Astrocyte (in vitro differentiated cells and primary cell): ENCODE measurements at places on chromosomes 5 and 9.

DNA sequence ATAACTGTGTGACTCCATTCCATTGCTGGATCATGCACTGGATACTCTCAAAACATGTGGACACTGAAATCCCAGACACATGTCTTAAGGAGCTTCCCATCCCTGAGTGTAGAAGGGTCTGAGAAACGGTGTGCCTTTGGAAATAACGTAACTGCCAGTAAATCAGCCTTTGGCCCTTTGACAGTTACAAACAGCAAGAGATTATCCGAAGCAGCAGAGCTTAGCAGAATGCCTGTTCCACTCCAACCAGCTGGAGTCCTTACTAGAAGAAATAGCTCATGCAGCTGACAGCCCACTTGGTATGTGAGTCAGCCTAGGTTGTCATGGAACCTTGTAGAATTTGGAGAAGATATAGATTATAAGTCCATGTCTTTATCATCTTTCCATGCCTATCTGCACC is 7.0 kb downstream of the TMEM252 start:
- DNase-seq: no peak

DNA sequence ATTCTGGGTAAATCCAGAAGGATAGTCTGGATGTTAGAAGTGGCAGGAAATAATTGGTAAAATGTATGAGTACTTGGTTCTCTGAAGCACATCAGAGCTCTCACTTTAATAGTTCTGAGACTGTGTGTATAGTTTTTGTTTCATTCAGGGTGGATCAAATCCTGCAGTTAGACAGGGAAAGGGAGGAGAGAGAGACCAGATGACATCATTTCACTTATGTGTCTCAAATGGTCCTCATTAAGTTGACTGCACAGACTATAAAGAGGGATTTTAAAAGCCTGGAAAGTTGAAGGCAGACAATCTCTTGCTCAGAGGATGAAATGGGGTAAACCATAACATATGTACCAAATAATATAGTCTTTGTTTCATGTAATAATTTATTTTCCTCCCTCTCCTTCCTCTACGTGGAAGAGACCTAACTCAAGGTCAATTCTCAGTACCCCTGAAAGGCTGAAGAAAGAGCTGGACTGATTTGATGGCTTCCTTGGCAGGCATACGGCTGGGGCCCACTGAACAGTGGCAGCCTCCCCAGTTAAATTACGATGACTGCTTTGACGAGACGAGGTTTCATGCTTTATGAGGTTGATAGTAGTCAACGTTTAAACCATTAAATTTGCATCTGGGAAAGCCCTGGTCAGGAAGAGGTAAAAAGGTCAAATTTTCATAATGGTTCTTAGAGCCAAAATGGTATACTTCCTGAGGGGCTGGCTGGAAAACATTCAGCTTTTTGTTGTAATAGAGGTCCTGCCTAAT is 395.1 kb upstream of the RPS23 start:
- DNase-seq: no peak

DNA sequence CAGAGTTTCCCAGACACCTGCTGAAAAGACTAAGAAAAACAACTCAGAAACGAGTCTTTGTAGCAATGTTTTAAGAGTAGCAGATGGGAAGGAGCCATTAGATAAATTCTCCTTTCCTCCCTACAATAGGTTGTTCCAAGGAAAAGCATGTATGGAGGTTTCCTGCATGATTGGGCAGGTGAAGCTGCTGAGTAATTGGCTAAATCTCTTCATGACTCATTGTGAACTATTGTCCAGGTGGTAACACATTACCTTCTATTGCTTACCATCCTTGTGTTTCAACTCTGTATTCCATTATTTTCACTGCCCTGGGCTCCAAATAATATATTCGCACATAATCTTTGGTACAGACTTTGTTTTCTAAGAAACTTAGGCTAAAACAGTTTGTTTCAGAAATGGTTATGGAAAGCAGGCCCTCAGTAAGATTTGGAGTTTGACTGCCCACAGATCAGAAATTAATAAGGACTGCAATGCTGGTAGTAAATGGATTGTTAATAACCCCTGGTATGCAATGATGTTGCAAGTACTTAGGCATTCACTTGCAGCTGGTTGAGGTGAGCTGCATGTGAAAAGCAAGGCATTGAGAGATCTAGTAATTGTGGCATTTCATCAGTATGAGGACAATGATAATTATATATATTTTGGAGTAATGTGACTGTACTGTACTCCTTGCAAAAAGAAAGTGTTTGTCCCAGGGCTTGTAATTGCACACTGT is 281.4 kb upstream of the VLDLR start:
- DNase-seq: peak; percentile 12

DNA sequence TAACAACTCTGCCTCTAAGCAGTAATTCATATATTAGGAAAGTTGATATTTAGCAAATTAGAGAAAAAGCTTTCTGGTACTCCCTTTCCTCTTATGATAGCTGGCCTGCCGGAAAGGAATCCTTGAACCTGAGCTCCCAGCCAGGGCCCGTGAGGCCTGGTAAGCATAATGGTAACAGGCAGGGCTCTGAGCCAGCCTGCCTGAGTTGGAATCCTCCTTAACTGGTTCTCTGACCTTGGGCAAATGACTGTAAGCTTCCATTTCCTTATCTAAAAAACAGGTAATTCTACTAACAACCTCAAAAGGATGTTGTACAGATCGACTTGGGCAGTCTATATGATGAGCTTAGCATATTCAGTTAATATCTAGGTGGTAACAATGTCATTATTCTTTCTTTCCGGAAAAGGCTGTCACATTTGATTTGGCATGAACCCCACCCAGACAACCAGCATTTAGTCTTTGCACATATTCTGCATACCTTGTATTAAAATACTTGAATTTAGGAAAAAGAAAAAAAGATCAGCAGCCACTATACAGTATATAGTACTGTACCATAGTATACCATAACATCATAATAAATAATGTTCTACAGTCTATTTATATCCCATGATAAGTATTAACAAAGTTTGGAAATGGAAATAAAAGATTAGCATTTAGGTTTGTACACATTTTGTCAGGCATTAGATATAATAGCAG is 55.7 kb upstream of the MAP3K1 start:
- no peak for DNase-seq

GRCh38 chr9:18542837-18543405 is 69.0 kb downstream of the ADAMTSL1 start:
- DNase-seq: peak; percentile 83

GRCh38 chr5:151198861-151199260 is 25.0 kb downstream of the CCDC69 start:
- DNase-seq: no peak
